ENCODE measurements at places on chromosomes 11 and 22.

- no peak for DNase-seq
Observed at GRCh38 chr11:111379602-111380136, 594 bp upstream of the POU2AF1 start.

- no peak for DNase-seq
Observed at GRCh38 chr11:105636496-105636895, 26.6 kb downstream of the GRIA4 start.

DNA sequence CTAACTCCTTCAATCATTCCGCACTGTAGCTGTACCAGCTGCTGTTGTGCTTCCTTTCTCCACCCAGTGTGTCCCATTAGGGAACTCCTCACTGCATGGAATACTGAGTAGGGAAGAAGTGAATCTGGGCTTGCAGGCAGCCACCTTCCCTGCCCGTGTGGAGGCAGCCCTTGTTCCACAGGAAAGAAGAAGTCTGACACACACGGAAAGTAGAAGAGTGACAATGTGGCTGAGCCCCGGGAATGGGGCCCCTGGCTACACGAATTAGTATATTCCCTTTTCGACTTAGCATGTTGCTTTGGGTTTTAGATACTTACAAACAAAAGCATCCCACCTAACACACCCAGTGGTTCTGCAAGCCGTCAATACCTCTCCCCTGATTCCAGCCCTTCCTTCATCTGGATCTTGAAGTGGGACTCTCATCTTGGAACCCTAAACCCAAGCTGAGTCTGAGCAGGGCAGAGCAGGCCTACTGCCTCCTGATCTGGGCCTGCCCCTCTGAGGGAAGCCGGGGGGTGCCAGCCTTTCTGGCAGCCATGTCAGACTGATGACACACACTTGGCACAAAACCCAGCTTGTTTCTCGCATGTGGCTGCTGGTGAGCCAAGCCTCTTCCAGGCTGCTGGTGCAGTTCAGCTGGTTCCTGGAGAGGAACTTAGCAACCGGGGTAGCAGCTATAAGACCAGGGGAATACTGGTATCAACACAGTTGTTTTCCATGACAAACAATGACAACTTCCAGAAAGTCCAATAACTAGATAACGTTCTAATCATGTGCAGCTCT, 71.6 kb downstream of the C11orf58 start:
- no peak for DNase-seq

GRCh38 chr22:18024276-18024939, at the start of gene MICAL3:
Gene MICAL3 (minus strand): TSS chr22:18024561. CDS start chr22:17906812, 117,749 bp downstream.
- peak; percentile 4 for DNase-seq

- no peak for DNase-seq
Observed at GRCh38 chr22:36933629-36934417, 20.4 kb downstream of the CSF2RB start.

GRCh38 chr11:131370901-131371790, 731 bp downstream of the NTM start:
- no peak for DNase-seq
